T-cell (primary cell): ENCODE measurements at places on chromosomes 3 and 15.

- DNase-seq: no peak
- H3K27ac ChIP-seq: no peak overlapping the region
- no peaks in the 10 kb centered on the region for H3K36me3 ChIP-seq
- peaks cover 19% of the 10 kb centered on the region for H3K4me1 ChIP-seq
- no peak overlapping the region for H3K4me3 ChIP-seq
- peaks cover 14% of the 10 kb centered on the region for H3K27me3 ChIP-seq
Measured at GRCh38 chr3:197432384-197433127, 123.2 kb downstream of the BDH1 start.

GRCh38 chr3:119420196-119420595 lies 43.2 kb downstream of the TMEM39A start:
- no peak overlapping the region for H3K27ac ChIP-seq
- H3K4me1 ChIP-seq: no peaks in the 10 kb centered on the region
- H3K27me3 ChIP-seq: no peaks in the 10 kb centered on the region
- H3K36me3 ChIP-seq: no peaks in the 10 kb centered on the region

DNA sequence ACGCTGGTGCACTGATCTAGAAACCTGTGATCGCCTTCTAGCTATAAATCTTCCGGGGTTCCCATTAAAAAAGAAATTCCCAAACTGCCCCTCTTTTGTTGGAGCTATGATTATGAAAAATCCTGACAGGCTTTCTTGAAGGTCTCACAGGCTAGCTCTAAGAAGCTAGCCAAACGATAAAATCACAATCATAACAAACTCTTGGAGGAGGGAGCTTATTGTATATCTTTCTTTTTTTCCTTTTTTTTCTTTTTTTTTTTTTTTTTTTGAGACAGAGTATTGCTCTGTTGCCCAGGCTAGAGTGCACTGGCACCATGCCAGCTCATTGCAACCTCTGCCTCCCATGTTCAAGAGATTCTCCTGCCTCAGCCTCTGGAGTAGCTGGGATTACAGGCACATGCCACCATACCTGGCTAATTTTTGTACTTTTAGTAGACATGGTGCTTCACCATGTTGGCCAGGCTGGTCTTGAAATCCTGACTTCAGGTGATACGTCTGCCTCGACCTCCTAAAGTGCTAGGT lies 72.0 kb downstream of the MYO1E start:
- H3K27me3 ChIP-seq: no peaks in the 10 kb centered on the region
- H3K4me1 ChIP-seq: peaks cover 9% of the 10 kb centered on the region
- H3K27ac ChIP-seq: peak overlapping the region; percentile 25

DNA sequence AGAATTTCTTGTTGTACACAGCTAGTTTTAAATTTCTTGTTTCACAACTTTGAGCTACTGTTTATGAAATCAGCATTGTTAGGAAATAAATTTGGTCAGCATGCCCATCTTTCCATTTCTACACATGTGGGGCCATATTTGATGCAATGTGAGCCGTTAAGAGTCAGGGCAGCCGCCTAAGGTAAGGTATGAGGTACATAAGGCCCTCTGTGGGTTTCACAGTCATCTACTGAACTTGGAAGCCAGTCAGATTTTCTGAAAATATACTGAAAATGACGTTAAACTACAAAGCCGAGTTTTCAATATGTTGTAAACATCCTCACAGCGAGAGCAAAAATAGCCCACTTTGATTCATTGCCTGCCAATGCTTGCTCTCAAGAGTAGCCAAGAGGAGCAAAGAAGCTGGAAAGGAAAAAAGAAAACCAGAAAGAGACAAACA lies 94.7 kb upstream of the PDZRN3 start:
- no peak overlapping the region for H3K4me3 ChIP-seq
- H3K4me1 ChIP-seq: no peaks in the 10 kb centered on the region
- H3K27ac ChIP-seq: no peak overlapping the region
- no peaks in the 10 kb centered on the region for H3K36me3 ChIP-seq
- DNase-seq: no peak

- no peak overlapping the region for H3K4me3 ChIP-seq
- DNase-seq: no peak
- H3K4me1 ChIP-seq: no peaks in the 10 kb centered on the region
- no peaks in the 10 kb centered on the region for H3K36me3 ChIP-seq
- H3K27me3 ChIP-seq: no peaks in the 10 kb centered on the region
Measured at GRCh38 chr3:111496894-111497559, 45.0 kb upstream of the CD96 start.

GRCh38 chr3:71300951-71301393 lies 282.6 kb downstream of the FOXP1 start:
- H3K27ac ChIP-seq: peak overlapping the region; percentile 65
- peak overlapping the region; percentile 4 for H3K4me3 ChIP-seq
- no peaks in the 10 kb centered on the region for H3K27me3 ChIP-seq
- H3K36me3 ChIP-seq: peaks cover 6% of the 10 kb centered on the region

DNA sequence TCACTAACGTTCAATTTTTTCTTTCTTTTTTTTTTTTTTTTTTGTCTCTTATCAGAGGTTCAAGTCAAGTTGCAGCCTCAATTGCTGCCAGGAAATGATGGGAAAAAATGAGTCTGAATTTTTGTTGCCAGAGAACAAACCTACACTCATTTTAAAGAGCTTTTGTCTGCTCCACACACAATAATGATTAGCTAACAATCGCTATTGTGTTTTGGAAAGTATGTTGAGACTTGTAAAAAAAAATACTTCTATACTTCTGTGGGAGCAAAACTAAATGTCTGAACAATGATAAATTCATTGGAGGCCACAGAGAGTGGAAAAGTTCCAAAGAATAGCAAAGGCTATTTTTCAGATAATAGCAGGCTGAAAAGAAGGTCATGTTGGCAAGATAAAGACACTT lies 176.3 kb upstream of the LMCD1 start:
- H3K4me3 ChIP-seq: no peak overlapping the region
- DNase-seq: no peak
- H3K27me3 ChIP-seq: no peaks in the 10 kb centered on the region
- H3K27ac ChIP-seq: no peak overlapping the region
- no peaks in the 10 kb centered on the region for H3K36me3 ChIP-seq

- H3K36me3 ChIP-seq: peaks cover 19% of the 10 kb centered on the region
- H3K4me1 ChIP-seq: peaks cover 10% of the 10 kb centered on the region
- no peak overlapping the region for H3K27ac ChIP-seq
- H3K4me3 ChIP-seq: no peak overlapping the region
- no peak for DNase-seq
- no peaks in the 10 kb centered on the region for H3K27me3 ChIP-seq
Measured at GRCh38 chr15:57285386-57285785, 90.9 kb upstream of the CGNL1 start.

- no peaks in the 10 kb centered on the region for H3K4me1 ChIP-seq
- H3K27ac ChIP-seq: no peak overlapping the region
- no peaks in the 10 kb centered on the region for H3K27me3 ChIP-seq
- no peak overlapping the region for H3K4me3 ChIP-seq
- no peak for DNase-seq
- no peaks in the 10 kb centered on the region for H3K36me3 ChIP-seq
Measured at GRCh38 chr15:35748105-35748504, 202.1 kb upstream of the DPH6 start.

- H3K4me3 ChIP-seq: no peak overlapping the region
- no peak for DNase-seq
- H3K27me3 ChIP-seq: peaks cover 16% of the 10 kb centered on the region
Measured at GRCh38 chr3:8966150-8966819, 3.0 kb upstream of the RAD18 start.

DNA sequence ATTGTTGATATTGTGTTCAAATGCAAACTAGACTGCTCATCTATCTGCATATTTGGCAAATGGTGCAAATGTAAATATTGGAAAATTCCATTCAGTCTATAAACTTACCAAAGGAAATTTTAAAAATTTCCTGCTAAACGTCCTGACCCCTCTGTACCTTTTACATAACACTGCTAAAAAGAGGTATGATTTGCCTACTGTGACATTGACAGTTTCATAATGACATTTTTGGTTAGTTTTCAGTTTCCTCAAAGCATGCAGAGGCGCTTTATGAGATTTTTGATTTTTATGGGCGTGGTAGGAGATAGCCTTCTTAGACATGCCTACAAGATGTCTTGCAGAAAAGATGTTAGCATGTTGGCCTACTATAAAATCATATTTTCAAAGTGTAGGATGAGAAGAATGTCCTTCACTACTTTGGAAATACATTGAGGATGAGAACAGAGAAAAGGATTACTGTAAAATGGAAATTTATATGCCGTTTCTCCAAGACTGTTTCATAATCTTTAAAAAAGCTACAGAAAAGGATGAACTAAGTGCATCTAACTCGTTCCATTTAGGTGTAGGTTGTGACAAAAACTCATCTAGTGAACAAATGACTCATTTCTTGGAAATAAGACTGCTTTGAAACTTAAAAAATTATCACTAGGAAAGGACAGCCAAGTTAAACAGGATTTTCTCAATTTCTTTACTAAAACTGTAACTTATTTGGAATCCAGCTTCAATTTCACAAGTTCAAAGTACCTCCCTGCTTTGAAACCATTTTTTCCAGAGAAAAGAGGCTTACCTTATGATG lies 14.5 kb upstream of the ISLR start:
- no peaks in the 10 kb centered on the region for H3K27me3 ChIP-seq
- no peaks in the 10 kb centered on the region for H3K36me3 ChIP-seq
- no peak overlapping the region for H3K27ac ChIP-seq
- H3K4me3 ChIP-seq: no peak overlapping the region
- H3K4me1 ChIP-seq: no peaks in the 10 kb centered on the region
- DNase-seq: no peak

GRCh38 chr3:190585805-190586630 lies 72.1 kb downstream of the IL1RAP start:
- H3K4me3 ChIP-seq: no peak overlapping the region
- peak overlapping the region; percentile 11 for H3K27ac ChIP-seq
- no peaks in the 10 kb centered on the region for H3K36me3 ChIP-seq
- no peaks in the 10 kb centered on the region for H3K27me3 ChIP-seq
- no peak for DNase-seq
- no peaks in the 10 kb centered on the region for H3K4me1 ChIP-seq

GRCh38 chr3:17430582-17430981 lies 311.8 kb downstream of the TBC1D5 start:
- no peaks in the 10 kb centered on the region for H3K36me3 ChIP-seq
- no peaks in the 10 kb centered on the region for H3K27me3 ChIP-seq
- no peak overlapping the region for H3K27ac ChIP-seq
- no peak for DNase-seq
- no peak overlapping the region for H3K4me3 ChIP-seq
- H3K4me1 ChIP-seq: no peaks in the 10 kb centered on the region

DNA sequence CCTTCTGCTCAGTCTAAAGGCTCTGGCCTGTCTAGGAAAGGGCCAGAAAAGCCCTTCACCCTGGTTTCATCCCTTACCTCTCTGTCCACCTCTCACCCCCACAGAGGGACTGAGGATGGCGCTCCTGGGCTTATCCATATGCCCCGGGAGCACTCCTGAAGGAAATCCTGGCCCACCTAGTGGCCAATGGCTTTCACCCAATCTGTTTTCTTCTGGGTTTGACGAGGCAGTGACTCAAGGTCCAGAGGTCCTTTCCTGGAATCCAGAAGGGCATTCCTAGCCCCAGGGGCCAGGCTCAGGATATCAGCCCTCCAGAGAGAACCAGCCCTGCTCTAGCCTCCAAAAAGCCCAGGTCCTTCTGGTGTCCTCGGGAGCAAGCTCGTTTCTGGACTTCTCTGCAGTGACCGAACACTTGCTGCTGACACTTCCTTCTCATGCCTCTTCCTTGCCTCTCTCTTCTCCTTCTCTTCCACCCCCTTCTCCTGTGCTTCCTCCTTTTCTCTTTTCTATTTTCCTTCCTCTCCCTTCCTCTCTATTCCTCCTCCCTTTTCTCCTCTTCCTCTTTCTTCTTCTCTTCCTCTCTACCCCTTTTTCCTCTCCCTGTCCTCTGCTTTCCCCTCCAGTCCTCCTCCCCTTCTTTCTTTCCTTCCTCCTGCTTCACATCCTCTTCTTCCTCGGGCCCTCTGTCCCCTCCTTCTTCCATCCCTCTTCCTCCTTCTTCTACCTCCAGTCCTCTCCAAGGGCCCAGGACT lies 59.6 kb downstream of the RHCG start:
- H3K36me3 ChIP-seq: no peaks in the 10 kb centered on the region
- no peaks in the 10 kb centered on the region for H3K4me1 ChIP-seq
- peaks cover 62% of the 10 kb centered on the region for H3K27me3 ChIP-seq
- DNase-seq: no peak
- no peak overlapping the region for H3K27ac ChIP-seq

- no peaks in the 10 kb centered on the region for H3K36me3 ChIP-seq
- H3K4me3 ChIP-seq: no peak overlapping the region
- H3K27ac ChIP-seq: no peak overlapping the region
Measured at GRCh38 chr3:115436767-115437301, 186.5 kb upstream of the GAP43 start.

- H3K36me3 ChIP-seq: no peaks in the 10 kb centered on the region
- no peak for DNase-seq
- H3K4me3 ChIP-seq: no peak overlapping the region
- H3K4me1 ChIP-seq: peaks cover 2% of the 10 kb centered on the region
Measured at GRCh38 chr15:31448635-31448979, 122.0 kb downstream of the KLF13 start.

DNA sequence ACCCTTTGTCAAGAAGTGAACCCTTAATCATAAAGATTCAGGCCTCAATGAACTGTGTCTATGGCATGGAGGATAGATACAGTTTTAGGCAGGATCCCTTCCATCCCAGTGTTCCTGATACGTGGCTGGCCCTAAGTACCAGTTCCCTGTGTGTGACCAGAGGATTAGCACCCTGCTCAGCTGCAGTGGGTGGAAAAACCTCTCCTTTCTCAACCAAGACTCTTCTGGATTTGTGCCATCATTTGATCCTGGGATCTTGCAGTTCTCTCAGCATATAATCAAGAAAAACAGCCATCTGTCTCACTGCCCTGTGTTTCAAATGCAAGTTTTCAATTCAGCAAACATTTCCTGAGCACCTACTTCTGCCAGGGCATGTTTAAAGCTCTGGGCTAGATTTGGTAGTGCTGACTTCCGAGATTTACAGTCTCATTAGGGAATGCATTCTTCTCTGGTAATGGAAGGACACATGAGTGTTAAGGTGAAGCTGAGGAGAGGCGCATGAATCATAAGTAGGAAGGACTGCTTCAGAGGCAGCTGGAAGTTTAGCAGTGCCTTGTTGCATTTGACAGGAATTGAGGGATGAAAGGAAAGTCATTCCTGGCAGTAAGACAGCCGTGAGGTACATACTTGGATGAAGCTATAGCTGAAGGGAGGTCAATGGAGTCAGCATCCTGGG lies 388.3 kb downstream of the MFSD1 start:
- no peak for DNase-seq
- no peaks in the 10 kb centered on the region for H3K4me1 ChIP-seq
- H3K27ac ChIP-seq: no peak overlapping the region
- no peak overlapping the region for H3K4me3 ChIP-seq

GRCh38 chr15:59347915-59348314 lies 24.8 kb downstream of the MYO1E start:
- DNase-seq: no peak
- H3K4me1 ChIP-seq: no peaks in the 10 kb centered on the region
- no peak overlapping the region for H3K4me3 ChIP-seq
- H3K27ac ChIP-seq: no peak overlapping the region
- H3K27me3 ChIP-seq: peaks cover 7% of the 10 kb centered on the region

- H3K27ac ChIP-seq: no peak overlapping the region
- peaks cover 5% of the 10 kb centered on the region for H3K4me1 ChIP-seq
- no peaks in the 10 kb centered on the region for H3K36me3 ChIP-seq
- no peak for DNase-seq
Measured at GRCh38 chr15:83364501-83364900, 80.0 kb upstream of the BNC1 start.

- no peaks in the 10 kb centered on the region for H3K36me3 ChIP-seq
- DNase-seq: no peak
- no peak overlapping the region for H3K27ac ChIP-seq
- no peak overlapping the region for H3K4me3 ChIP-seq
- H3K27me3 ChIP-seq: no peaks in the 10 kb centered on the region
Measured at GRCh38 chr15:33460166-33460805, 149.5 kb downstream of the RYR3 start.

GRCh38 chr3:15342246-15342645 lies 9.9 kb upstream of the SH3BP5 start:
- no peaks in the 10 kb centered on the region for H3K27me3 ChIP-seq
- DNase-seq: no peak
- H3K36me3 ChIP-seq: no peaks in the 10 kb centered on the region
- peaks cover 4% of the 10 kb centered on the region for H3K4me1 ChIP-seq
- no peak overlapping the region for H3K27ac ChIP-seq
